ENCODE measurements at places on chromosomes 6 and 20.

DNA sequence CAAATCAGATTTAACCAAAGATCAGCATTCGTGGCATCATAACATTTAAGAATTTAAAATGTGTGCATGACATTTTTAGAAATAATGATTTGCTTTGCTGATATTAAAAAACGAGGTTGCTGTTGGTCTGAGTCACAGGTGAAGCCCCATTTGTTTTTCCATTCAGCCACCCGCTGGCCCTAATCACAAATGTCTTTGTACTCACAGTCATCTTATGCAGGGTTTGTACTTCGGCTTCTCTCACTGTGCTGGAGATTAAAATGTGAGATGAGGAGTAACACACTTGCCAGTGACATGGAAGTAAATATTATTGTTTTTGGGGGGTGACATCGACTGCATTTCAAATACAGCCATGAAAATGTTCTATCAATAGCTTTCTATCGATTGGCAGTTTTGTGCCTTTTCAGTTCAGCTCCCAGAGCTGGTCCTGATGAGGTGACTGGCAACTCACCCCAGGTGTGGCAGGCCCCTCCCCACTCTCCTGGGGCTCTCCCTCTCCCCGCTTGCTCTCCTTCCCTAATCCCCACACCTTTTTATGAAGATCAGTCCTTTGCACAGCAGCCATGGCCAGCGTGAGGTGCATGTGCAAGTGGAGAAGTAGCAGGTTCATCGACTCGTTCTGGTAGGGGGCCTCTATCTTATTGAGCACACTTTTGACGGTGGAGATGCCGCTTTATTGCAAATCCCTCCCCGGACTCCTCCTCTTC lies 58.8 kb upstream of the FUCA2 start:
- no peak for DNase-seq

- no peak for DNase-seq
Measured at GRCh38 chr6:158384671-158385110, 72.4 kb downstream of the TULP4 start.

DNA sequence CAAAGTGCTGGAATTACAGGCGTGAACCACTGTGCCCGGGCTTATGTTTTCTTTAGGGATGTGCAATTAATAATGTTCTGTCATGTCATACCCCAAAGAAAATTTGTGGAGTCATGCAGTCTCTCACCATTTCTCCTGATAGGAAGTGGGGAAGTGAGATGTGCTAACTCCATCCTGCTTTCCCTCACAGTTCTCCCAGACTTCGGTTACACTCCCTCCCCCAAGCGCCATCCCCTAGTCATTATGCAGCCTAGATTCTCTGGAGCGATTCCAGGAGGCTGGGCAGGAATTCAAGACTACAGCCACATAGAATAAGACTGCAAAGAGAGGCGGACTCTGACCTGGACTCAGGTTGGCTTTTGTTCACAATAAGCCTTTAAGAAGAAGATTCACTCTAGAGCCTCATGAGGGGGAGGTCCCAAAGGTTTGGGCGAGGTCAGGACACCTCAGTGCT lies 271.4 kb downstream of the ALDH8A1 start:
- DNase-seq = no peak

- DNase-seq = no peak
Measured at GRCh38 chr6:44176762-44177509, 18.3 kb downstream of the CAPN11 start.

- DNase-seq = no peak
Measured at GRCh38 chr6:155491421-155491820, 35.8 kb upstream of the NOX3 start.

- no peak for DNase-seq
Measured at GRCh38 chr6:170101281-170102035, 189.4 kb downstream of the DLL1 start.

GRCh38 chr6:122568350-122568749 lies 41.9 kb upstream of the PKIB start:
- no peak for DNase-seq

GRCh38 chr6:153553627-153554026 lies 422.5 kb upstream of the RGS17 start:
- no peak for DNase-seq

GRCh38 chr20:63483834-63484233 lies 11.4 kb upstream of the KCNQ2 start:
- DNase-seq = no peak

GRCh38 chr6:168774381-168774780 lies 333.4 kb downstream of the SMOC2 start:
- no peak for DNase-seq

GRCh38 chr20:7195704-7196103 lies 428.2 kb downstream of the BMP2 start:
- no peak for DNase-seq

DNA sequence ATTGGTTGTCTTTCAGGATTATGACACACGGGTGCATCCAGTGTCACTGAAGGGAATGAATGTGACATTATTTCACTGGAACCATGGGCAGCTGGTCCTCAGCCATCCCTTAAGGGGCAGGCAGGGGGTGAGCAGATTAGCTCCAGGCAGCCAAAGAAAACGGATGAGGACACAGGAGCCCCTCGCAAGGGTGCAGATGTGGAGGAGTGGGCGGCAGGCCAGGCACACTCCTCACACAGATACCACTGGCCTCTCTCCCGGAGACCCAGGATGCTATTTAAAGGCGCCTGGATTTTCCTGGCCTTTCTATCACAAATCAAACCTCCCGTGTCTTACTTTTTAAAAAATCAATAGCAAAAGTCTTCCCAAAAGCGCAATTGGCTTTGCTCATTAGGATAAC lies 210.4 kb downstream of the TAF4 start:
- DNase-seq = no peak

- no peak for DNase-seq
Measured at GRCh38 chr6:108361312-108361932, 66.6 kb downstream of the AFG1L start.

- no peak for DNase-seq
Measured at GRCh38 chr6:17846762-17847161, 140.0 kb upstream of the NUP153 start.

GRCh38 chr6:36276581-36277536 lies 7.0 kb downstream of the PNPLA1 start:
- no peak for DNase-seq

DNA sequence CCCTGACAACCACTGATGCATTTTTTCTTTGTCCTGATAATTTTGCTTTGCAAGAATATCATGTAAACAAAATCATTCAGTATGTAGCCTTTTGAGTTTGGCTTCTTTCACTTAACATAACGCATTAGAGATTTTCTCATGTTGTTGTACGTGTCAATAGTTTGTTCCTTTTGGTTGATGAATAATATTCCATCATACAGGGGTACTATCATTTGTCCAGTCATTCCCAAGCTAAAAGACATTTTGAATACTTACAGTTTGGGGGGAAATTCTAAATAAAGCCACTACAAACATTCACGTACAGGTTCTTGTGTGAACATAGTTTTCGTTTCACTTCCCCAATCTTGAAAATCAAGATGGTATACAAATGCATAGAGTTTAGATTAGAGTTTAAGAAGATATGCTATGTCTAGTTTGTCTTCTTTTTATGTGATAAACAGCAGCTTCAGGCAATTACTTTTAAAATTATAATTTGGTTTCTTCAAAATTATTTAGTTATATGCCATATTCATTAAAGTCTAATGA lies 5.2 kb downstream of the HAO1 start:
- no peak for DNase-seq

DNA sequence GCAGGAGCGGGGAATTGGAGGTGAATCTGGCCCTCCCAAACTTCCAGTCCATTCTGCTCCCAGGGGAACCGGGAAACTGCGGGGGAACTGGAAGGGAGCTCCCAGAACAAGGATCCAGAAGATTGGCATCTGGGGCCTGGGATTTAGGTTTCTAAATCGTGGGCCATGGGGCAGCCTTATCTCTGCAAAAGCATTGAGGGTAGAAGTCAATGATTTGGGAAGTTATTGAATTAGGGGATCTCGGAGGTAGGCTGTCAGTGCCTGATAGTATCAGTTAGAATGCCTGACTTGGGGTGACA lies 45.1 kb downstream of the HNF4A start:
- DNase-seq = no peak

GRCh38 chr20:17538517-17539170 lies 7.5 kb upstream of the BFSP1 start:
- DNase-seq = peak; percentile 23

GRCh38 chr6:41286544-41287346 lies at the start of gene TREM1:
TSS of gene TREM1 (minus strand) at chr6:41286682. CDS start at chr6:41286655, 27 bp downstream.
- no peak for DNase-seq

- no peak for DNase-seq
Measured at GRCh38 chr6:15990179-15990578, 138.7 kb upstream of the MYLIP start.

DNA sequence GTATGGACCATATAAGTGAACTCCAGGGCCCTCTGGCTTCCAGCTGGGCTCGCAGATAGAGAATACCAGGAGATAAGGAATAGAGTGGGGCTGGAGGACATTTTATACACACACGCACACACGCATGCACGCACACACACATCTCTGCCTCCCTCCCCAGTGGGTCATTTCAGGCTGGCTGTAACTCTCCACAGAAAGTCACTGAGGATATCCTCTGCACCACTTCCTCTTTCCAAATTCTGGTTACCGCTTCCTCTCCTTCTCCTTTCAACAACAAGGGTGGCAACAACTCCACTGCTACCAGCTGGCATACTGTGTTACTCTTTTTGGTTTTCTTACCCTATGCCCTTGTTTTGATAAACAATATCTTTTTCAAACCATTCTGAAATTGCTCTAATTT lies 280.2 kb downstream of the COL12A1 start:
- no peak for DNase-seq

DNA sequence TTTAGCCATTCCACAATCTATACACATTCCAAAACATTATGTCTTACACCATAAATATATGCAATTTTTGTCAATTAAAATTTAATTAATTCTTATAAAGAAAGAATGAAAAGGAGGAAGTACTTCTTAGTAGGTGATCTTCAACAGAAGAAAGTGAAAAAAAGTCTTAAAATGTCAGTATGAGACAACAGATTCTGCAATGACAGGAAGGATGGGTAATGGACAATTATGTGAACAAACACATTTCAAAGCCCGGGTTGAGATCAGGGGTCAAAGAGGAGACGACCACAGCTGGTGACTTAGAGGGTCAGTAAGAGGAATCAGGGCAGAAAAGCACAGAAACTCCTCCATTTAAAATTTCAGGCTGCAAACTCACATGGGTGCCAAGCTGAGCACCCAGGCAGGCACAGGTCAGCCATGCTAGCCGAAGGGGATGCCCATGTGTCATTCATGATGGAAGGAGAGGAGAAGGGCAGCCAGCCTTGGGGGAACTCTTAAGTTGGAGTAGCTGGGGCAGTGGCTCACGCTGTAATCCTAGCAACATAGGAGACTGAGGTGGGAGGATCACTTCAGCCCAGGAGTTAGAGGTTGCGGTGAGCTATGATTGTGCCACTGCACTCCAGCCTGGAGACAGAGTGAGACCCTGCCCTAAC lies 11.0 kb downstream of the VSX1 start:
- no peak for DNase-seq

GRCh38 chr20:1922786-1923185 lies 27.6 kb downstream of the SIRPA start:
- DNase-seq = no peak

DNA sequence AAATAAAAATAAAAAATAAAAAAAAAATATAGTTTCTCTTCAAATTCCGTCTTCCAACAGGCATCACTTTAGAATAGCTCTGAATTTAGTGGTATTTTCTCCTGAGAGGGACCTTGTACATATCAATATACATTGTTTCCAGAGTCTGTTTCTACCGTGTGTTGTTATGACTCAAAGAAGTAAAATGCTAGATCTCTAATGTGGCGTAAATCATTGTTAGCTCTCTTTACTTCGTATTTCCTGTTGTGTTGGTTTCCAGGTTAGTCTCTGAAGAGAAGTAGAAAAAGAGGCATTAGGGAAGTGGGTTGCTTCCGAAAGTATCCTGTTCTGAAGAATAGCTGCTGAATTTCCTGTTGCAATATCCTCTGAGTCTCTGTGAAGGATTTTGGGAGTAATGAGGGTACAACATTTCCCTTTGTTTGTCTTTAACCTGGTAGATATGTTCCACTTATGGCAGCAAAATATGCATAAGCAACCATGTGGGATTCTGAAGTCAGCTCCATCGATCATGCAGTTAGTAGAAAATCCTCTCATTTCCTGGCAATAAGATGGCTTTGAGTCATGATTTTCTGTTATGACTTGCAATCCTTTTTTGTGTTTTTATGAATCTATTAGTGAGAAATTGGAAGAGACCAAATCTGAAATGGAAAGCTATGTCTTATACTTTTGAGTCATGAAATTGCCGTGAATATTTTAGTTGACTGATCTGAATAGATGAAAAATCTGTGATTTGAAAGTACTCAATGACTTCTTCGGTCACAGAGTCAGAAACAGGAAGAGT lies 42.0 kb upstream of the MCHR2 start:
- no peak for DNase-seq

GRCh38 chr6:44230034-44230675 lies 6.8 kb downstream of the SLC29A1 start:
- no peak for DNase-seq

DNA sequence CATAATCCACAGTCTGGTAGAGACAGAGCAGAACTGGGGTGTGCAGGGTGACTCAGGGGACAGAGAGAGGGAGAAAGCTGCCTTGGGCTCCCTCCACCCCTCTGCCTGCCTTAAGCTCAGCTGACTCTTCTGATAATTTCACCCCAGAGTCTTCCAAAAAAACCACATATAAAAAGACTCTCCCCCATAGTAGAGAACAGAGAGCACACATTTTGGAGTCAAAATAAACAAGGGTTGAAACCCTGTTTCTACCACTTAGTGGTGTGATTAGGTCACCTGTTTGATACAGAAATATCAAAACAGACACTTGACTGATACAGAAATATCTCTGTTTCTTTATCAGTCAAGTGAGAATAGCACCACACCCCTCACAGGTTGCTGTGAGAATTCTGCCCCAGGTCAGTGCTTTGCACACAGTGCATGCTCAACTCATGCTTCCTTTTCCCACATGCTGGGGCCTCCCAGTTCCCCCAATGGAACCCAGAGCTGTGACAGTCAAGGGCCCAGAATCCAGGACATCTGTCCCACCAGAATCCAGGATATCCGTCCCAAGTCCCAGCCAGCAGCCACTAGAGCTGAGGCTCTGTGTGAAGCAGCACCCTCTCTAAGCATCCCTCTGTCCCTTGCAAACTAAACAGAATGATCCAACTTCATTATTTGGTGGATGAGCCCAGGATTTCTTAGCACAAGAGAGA lies 1.2 kb downstream of the TREML2 start:
- no peak for DNase-seq

DNA sequence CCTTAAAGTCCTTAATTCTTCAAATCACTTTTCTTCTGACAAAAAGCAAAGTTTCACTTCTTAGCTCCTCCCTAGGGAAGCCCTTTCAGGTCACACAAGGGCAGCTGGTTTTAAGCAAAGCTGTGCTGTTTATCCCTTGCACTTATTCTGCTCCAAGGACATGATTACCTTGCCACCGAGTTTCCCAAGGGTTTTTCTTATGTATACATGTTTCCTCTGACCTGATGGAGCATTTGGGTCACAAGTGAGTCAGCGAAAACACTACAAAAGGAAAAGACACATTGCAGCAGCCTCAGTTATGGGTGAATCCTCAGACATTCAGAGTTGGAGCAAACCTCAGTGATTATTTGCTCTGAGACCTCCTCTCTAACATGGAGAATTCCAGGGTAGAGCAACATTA lies 26.6 kb upstream of the ILRUN start:
- DNase-seq = no peak
